Activated T-cell treated with anti-CD3 and anti-CD28 coated beads, Interleukin-2, amount 50 U/mL, for 72 hours (primary cell): ENCODE measurements at places on chromosomes 3 and 15.

- H3K4me3 ChIP-seq, result no peak overlapping the region
- no peak overlapping the region for H3K27ac ChIP-seq
- H3K36me3 ChIP-seq, result no peaks in the 10 kb centered on the region
- no peak for DNase-seq
These were observed 81.5 kb downstream of the CSNK1G1 start for GRCh38 chr15:64274341-64274950.

- DNase-seq, result no peak
- H3K36me3 ChIP-seq, result no peaks in the 10 kb centered on the region
- no peaks in the 10 kb centered on the region for H3K4me1 ChIP-seq
- H3K27me3 ChIP-seq, result peaks cover 20% of the 10 kb centered on the region
- H3K27ac ChIP-seq, result no peak overlapping the region
- no peak overlapping the region for H3K4me3 ChIP-seq
These were observed 16.3 kb upstream of the OR5H1 start for GRCh38 chr3:98114264-98114663.

DNA sequence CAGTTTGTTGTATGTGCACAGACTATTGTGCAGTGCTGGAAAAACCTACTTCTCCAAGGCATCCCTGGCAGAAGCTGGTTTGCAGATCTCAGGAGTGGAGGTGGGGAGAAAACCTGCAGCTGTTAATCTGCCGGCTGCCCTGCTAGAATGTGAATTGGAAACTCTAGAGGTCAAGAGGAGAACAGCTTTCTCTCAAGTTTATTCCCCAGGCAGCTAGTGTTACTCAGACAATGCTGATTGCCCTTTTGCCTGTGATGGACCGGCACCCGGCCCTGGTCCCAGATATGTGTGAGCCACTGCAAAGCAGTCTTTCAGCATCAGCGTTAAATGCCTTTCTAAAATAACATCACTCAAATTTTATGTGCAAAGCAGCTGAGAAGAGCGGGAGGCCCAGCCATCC, 129.7 kb upstream of the TPM1 start:
- H3K4me3 ChIP-seq, result no peak overlapping the region
- no peaks in the 10 kb centered on the region for H3K36me3 ChIP-seq
- H3K27ac ChIP-seq, result no peak overlapping the region
- DNase-seq, result no peak
- peaks cover 25% of the 10 kb centered on the region for H3K27me3 ChIP-seq
- H3K4me1 ChIP-seq, result no peaks in the 10 kb centered on the region

DNA sequence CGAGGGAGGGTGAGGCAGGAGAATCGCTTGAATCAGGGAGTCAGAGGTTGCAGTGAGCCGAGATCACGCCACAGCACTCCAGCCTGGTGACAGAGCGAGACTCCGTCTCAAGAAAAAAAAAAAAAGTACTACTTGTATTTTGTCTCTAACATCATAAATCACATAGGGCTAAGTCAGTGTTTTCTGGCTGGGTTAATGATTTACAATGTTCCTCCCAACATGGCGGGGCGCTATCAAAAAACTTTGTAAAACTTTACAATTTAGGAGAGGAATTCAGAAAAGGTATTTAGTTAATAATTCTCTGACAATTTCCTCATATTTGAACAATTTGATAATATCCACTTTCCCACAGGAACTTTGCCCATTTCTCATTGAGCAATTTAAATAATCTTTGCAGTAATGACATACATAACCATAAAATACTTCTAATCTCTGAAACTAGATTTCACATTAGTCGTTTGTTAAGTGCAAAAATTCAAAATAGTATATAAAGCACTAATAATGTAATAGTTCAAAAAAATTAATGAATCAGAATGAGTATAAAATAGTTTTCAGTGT, 26.6 kb upstream of the B3GNT5 start:
- no peak overlapping the region for H3K4me3 ChIP-seq
- no peaks in the 10 kb centered on the region for H3K27me3 ChIP-seq
- DNase-seq, result no peak

GRCh38 chr3:21839592-21839991, 88.6 kb upstream of the ZNF385D start:
- no peaks in the 10 kb centered on the region for H3K4me1 ChIP-seq
- no peaks in the 10 kb centered on the region for H3K36me3 ChIP-seq
- H3K4me3 ChIP-seq, result no peak overlapping the region
- DNase-seq, result no peak
- no peak overlapping the region for H3K27ac ChIP-seq

GRCh38 chr15:90773485-90773884, 56.3 kb downstream of the BLM start:
- H3K36me3 ChIP-seq, result peaks cover 46% of the 10 kb centered on the region
- DNase-seq, result no peak

- no peak overlapping the region for H3K4me3 ChIP-seq
- H3K36me3 ChIP-seq, result no peaks in the 10 kb centered on the region
- no peak for DNase-seq
- no peak overlapping the region for H3K27ac ChIP-seq
These were observed 43.2 kb upstream of the TSEN2 start for GRCh38 chr3:12440927-12441714.

DNA sequence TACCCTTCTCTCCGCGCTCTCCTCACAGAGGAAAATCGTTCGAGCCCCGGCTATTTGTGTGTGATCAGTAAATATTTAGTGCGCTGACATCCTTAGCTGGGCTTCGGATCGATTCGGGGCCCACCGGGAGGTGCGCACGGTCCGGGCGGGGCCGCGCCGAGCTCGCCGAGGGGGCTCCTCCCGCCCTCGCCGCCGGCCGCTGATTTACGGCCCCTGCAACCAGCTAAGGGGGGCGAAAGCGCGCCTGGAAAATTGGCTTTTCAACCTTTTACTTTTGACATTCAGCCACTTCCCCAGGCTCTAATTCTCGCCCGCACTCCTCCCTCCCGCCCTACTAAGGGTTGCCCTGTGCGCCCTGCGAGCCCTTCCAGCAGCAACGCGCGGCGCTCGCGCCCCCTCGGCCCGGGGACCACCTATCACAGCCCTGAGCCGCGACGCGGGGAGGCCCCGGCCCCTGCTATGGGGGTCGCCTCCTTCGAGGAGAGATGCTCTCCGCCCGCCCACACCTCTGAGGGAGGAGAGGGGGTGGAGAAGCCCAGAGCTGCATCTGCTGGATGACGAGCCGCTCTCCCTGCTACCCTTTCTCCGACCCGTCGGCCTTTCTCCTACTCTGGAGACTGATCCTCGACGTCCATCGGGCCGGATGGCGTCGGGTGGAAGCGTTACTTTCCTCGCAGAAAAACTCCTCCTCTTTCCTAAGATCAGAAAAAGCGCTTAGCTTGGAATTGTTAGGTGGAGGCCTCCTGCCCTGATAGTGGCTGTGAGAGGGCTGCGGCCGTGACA, 7.8 kb upstream of the NR2F2 start:
- no peak overlapping the region for H3K27ac ChIP-seq
- no peak for DNase-seq
- H3K27me3 ChIP-seq, result peaks cover 67% of the 10 kb centered on the region

- no peak overlapping the region for H3K4me3 ChIP-seq
- H3K27me3 ChIP-seq, result peaks cover 22% of the 10 kb centered on the region
- no peaks in the 10 kb centered on the region for H3K4me1 ChIP-seq
- H3K27ac ChIP-seq, result no peak overlapping the region
- DNase-seq, result no peak
These were observed 65.6 kb upstream of the CHRNA7 start for GRCh38 chr15:31964586-31965307.

GRCh38 chr3:85572426-85572825, 613.6 kb downstream of the CADM2 start:
- no peaks in the 10 kb centered on the region for H3K4me1 ChIP-seq
- no peak for DNase-seq
- no peaks in the 10 kb centered on the region for H3K36me3 ChIP-seq
- no peak overlapping the region for H3K4me3 ChIP-seq

GRCh38 chr3:154734468-154734867, 304.5 kb upstream of the GPR149 start:
- H3K4me3 ChIP-seq, result no peak overlapping the region
- H3K36me3 ChIP-seq, result no peaks in the 10 kb centered on the region
- no peaks in the 10 kb centered on the region for H3K27me3 ChIP-seq
- H3K4me1 ChIP-seq, result no peaks in the 10 kb centered on the region
- H3K27ac ChIP-seq, result no peak overlapping the region

DNA sequence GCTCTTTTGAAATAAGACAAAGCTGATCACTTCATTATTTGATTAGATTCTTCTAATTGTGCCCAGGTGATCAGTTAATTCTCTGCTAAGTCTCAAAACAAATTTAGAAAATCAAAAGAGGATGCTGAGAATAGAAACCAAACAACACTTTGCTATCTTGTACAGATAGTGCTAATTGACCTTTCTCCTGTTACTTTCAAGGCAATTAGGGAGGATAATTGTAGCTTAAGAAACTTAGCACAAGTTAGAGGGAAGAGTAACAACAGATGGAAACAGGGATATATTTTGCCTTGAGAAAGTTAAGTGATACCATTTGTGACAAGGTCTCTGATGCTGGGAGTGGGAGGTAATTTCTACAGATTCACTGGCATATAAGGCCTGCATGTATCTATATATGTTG, 344.8 kb upstream of the GRM7 start:
- no peak overlapping the region for H3K27ac ChIP-seq
- no peaks in the 10 kb centered on the region for H3K27me3 ChIP-seq
- DNase-seq, result no peak
- H3K4me1 ChIP-seq, result no peaks in the 10 kb centered on the region
- no peak overlapping the region for H3K4me3 ChIP-seq
